ENCODE measurements at places on chromosomes 5 and 9. TPM values are rescaled to one million over a fixed set of nuclear protein-coding genes. Genes with fewer than 3 reads are reported as not detected.

DNA sequence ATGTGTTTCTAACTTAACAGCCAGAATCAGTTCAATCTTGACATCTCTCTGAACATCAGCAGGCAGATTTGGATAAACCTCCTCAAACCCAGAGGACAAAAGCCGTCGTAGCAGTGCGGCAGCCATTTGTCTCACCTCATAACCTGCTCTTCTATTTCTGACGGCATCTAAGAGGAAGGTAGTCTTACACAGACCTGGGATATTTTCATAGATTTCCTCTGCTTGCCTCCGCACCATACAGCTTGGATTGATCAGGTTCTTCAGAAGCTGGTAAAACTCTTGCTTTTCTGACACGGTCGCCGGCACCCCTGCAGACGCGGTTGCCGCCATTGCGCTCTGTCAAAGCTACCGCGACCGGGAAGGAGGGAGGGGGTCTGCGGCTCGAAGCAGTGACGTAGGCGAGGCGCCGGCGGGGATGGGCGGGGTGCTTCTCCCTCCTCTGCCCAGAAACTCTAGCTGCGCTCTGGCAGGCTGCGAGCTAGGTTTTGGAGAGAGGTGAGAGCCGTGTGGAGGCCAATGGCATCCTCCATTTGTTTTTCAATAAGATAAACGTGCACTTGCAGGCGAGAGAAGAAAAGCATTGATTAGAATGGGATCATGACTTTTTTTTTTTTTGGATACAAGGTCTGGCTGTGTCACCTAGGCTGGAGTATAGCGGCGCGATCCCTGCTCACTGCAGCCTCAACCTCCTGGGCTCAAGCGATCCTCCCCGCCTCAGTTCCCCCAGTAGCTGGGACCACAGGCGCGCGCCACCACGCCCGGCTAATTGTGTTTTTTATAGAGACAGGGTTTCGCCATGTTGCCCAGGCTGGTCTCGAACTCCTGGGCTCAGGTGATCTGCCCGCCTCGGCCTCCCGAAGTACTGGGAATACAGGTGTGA is at the start of gene RANBP6:
RANBP6 (minus strand) TSS at position 347 of the 880 bp plus-strand sequence; CDS start at position 330, 17 bp downstream.
- peak; percentile 91 for DNase-seq

DNA sequence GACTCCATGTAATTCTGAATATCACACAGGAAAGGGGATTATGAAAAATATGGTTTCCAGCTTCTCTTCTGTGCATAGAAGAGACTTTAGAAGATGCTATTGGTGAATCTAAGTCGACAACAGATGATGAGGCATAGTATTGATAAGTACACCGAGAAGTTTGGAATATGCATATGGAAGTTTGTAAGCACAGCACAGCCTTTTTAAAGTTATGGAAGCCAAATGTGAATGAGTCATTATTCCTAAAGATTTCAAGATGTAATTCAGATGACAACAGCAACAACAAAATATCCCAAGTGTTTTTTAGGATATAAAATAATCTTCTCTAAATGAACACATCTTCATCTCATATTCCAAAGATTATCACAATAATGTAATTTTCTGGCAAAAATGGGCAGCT is 1723.3 kb downstream of the EFNA5 start:
- DNase-seq = no peak

DNA sequence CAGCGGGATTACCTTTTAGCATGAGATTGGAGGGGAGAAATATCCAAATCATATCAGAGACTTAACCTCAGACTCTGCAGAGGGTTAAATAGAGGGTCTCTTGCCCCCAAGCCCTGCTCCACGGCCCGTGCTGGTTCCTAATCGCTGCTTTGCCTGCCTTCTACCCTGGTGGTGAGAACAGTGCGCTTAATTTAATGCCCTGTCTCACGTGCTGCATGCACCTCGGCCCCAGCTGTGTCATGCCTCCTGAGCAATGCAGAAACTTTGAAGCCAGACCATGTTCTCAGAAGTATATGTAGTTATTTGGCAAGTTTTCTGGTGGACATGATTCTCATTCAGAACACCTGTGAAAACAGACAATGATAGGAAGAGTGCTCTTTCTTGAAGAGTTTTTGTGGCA is 1.4 kb downstream of the OTULIN start:
- DNase-seq = peak; percentile 59

DNA sequence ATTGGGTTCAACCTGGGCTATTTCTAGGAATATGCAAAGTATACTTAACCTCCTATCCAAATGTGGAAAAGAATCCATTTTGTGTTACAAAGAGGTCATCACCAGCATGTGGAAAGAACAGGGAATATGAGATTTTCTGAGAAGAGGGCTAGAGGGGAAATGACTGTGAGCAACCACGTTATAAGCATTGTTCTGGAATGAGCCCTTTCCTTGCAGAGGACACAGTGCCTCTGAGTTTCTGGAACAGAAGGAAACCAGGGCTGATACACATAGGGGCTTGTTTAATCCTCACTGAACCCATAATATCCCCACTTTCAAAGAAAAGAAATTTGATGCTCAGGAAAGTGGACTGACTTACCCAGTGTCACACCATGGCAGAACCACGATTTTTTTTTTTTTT is 53.0 kb downstream of the SFXN1 start:
- DNase-seq = no peak

DNA sequence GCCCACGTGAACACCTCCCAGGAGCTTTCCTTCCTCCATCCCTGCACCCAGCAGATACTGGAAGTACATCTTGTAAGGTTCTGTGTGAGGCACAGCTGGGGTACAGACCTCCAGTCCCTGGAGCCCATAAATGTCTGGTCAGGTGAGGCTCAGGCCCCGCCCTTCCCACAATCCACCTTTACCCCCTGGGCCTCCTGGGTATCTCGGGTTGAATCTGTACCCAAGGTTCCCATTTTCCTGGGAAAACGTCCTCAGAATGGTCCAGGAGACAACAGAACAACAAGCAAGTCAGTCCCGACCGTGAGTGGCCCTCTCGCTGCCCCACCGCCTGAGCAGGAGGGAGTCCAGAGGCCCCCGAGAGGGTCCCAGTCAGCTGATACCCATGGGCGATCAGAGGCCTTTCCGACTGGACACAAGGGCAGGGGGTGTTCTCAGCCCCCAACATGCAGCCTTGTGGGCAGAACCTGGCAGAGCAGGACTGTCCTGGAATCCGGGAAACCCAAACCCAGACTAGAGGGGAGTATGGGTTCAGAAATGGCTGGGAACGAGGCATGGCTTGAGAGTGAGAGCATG is 4.3 kb downstream of the SPATA31E1 start:
- DNase-seq = no peak

- no peak for DNase-seq
Observed at GRCh38 chr5:181084621-181085195, 44.6 kb downstream of the BTNL9 start.

DNA sequence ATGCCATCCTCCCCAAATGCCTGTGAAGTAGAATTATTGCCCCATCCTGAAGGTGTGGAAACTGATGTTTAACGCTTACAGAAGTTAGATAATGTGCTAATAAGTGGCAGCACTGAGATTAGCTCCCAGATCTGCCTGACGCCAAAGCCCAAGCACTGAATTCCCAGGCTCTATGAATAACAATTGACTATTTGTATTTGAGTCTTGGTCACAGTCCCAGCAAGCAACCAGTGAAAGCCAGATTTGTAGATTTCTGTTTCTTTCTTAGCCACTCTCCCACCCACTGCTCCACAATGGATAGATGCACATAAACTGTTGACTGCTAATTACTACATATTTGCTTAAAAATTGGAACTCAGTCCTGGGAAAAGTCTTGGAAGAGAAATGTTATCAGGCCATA is 34.4 kb downstream of the FAM240B start:
- no peak for DNase-seq

- no peak for DNase-seq
Observed at GRCh38 chr9:69122549-69123141, 51.4 kb upstream of the TJP2 start.

Gene SHLD3
- 6.9 TPM for total RNA-seq

Gene COL5A1
- total RNA-seq = 0.23 TPM

Gene OR4F3
- not detected for total RNA-seq

Gene PPP3R2
- total RNA-seq = not detected
